ENCODE measurements at places on chromosomes 13 and 19.

DNA sequence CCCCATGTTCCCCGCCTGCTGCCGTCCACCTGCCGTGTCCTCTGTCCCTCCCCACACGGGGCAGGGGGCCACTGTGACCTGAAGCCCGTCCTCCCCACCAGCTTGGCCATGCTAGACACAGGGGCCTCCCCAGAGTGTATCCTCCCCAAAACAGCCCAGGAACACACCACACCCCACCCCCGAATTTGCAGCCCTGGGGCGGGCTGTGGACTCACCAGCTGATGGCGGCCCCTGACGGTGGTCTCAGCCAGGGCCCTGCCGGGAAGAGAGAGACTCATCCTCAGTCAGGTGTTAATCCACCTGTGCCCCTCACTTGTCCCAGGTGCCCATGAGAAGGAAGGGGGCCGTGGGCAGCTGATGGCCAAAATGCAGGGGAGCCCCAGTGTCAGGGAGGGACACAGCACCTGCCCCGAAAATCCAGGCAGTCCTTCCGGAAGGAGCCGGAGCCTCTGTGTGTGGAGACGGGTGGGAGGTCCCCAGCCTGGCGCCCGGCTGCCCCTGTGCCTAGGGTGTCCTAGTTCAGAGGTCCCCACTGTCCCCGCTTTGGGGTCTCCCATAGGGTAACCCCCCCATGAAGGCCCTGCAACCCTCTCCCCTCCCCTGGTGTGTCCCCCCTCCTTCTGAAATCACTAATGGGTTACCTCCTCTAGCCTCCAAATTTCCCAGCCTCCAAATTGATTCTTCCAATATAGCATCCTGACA is 39.3 kb upstream of the TCF3 start:
- no peak for DNase-seq

- DNase-seq, result peak; percentile 93
Measured at GRCh38 chr19:3761382-3762129, at the start of gene APBA3. APBA3 (minus strand) TSS chr19:3761692; CDS start chr19:3760264, 1,428 bp downstream.

GRCh38 chr13:85080691-85081090 is 718.5 kb downstream of the SLITRK6 start:
- DNase-seq, result no peak

DNA sequence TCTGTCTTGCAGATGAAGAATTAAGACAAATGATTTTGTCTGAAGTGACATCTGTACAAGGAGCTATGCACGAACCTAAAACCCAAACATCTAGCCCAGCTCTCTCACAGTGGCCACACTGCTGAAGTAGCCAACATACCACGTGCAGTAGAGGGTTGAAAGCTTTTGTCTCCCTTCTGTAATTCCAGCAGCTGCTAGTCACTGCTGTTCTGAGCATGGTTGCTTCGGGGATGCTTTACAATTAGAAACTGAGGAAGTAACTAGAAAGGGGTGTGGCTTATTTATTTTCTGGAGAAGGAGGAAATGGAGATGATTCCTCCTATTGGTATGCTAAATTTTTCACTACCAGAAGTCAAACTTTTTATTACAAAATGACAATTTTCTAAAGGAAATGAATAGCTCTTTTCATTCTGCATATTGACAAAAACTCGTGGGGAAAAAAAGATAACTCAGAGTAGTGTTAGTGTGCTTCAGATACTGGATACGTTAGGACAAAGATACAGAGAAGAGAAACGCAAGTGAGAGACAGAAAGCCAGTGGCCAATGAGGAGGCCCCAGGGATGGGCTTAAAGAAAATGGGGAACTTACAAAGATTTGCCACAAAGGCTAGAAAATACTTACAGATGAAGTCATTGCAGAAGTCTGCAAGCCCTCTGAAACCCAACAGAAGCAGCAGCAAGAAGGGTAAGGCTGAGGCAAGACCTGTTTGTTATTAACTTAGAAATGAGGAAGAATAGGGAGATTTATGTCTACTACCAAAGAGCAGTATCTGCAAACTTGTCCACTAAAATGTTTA is 192.7 kb upstream of the MIR17HG start:
- DNase-seq, result no peak

DNA sequence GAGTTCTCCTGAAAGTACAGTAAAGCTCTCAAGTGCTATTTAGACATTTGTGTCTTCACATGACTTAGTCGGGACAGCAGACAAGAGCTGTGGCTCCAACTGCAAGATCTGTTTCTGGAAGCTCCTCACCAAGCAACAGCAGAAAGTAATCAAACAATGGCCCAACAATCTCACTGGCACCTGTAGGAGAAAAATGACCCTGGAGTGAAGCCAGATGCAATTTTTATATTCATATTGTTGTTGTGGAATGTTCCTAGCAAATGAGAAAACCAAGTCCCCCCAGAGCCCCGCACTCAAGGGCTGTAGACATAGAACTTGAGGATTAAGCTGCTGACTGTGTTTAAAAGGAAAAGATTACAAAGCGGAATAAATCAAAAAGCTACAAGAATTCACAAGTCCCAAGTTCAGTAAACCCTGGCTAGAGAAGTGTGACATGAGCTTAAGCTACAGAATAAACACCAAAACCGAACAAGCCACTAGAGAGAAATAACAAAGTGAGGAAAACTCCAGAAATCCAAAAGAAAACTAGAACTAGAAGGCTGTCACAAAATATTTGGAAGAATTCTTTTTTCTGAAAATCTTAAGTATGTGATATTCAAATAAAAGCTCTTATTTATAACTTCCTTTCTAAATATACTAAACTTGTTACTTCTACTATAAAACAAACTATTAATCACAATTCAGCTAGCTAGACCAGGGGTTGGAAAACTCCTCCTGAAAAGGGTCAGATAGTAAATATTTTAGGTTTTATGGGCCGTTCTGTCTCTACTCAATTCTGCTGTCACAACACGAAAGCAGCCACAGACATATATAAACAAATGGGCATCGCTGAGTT is 454.5 kb downstream of the SUCLA2 start:
- DNase-seq, result no peak

- DNase-seq, result no peak
Measured at GRCh38 chr13:23437916-23438315, 4.4 kb upstream of the SACS start.

DNA sequence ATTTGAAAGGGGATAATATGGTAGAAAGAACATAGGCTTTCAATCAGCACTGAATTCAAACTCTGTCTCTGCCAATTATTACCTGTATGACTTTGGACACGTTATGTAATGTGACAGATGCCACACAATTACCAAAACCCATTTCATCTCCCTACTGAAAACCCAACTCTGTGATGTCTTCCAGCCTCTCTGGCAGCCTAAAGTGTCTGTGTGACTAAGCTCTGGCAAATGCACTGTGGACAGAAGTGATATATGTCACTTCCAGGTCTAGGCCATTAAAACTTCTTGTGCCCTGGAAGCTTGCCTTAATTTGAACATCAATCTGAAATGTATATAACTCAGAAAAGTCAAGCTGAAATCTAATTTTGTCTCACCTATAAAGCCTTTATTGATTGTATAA is 552.0 kb downstream of the RFC3 start:
- DNase-seq, result no peak

- DNase-seq, result no peak
Measured at GRCh38 chr13:59435024-59435423, 728.7 kb downstream of the DIAPH3 start.

GRCh38 chr19:33460221-33460908 is 61.2 kb downstream of the PEPD start:
- no peak for DNase-seq

GRCh38 chr19:51123381-51123800 is 1.3 kb upstream of the SIGLEC9 start:
- peak; percentile 53 for DNase-seq

- DNase-seq, result no peak
Measured at GRCh38 chr13:53778937-53779336, 750.3 kb downstream of the OLFM4 start.

- DNase-seq, result no peak
Measured at GRCh38 chr19:44726465-44726864, 22.0 kb upstream of the BCL3 start.

GRCh38 chr13:59279028-59279427 is 884.7 kb downstream of the DIAPH3 start:
- DNase-seq, result no peak

DNA sequence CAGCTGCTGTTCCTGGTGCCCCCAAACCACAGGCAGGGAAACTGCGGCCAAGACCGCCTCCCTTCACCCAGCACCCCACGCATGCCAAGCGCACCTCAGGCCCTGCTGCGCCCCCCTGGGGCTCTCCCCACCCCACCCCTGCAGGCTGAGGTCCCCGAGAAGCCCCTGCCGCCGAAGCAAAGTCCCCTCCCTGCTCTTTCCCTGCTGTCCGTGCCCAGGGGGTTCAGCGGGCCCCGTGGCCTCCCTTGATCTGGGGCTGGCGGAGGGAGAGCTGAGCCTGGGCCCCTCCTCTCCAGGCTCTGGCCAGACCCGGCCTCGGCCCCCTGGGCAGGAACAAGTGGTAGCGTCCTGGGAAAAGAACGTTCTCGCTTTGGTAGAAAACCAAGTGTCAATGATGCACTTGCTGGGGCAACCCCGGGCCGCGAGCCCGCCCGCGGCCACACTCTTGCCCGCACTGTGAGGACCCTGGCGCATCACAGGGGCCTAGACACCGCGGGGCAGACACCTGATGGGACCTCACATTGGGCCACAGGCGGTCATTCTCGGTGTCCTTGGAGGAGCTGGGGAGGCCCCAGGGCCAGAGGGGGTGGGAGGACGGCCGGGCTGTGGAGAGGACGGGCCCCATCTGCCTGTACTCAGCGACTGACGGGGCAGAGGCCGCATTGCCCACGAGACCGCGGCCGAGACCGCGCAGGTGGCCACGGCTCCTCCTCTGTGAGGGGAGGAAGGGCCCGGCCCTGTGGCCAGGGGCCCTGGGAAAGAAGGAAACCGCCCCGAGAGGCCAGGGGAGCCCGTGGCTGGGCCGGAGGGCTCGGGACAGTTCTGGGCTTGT is 29.0 kb downstream of the GPX4 start:
- peak; percentile 44 for DNase-seq
